Activated CD8-positive, alpha-beta memory T cell treated with anti-CD3 and anti-CD28 coated beads, Interleukin-2, amount 50 U/mL, for 4 hours (primary cell): ENCODE measurements at places on chromosomes 2 and 18.

DNA sequence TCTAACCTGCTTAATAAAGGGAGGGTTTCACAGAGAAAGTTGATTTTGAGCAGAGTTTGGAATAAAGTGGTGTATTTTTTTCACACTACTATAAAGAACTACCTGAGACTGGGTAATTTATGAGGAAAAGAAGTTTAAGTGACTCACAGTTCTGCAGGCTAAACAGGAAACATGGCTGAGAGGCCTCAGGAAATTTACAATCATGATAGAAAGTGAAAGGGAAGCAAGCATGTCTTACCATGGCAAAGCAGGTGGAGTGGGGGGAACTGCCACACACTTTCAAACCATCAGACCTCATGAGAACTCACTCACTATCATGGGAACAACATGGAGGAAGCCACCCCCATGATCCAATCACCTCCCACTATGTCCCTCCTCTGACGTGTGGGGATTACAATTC is 546.7 kb downstream of the EPHA4 start:
- no peak for DNase-seq

DNA sequence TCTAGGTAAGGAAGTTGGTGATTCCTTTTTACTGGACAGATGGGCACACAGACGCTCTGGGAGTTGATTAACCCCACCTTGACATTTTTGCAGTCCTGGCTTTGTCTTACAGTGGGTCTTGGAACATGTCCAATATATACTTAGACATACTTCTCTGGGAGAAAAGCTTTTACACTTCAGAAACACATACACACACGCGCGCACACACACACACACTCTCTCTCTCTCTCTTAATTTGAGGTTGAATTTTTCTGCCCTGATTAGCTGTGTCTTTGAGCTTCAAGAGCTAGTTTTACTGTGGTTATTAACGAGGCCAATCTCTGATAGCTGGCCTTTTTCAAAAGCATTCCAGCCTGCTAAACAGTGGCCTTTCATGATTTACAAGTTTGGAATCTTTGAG is 215.0 kb downstream of the MYCN start:
- DNase-seq, result no peak

DNA sequence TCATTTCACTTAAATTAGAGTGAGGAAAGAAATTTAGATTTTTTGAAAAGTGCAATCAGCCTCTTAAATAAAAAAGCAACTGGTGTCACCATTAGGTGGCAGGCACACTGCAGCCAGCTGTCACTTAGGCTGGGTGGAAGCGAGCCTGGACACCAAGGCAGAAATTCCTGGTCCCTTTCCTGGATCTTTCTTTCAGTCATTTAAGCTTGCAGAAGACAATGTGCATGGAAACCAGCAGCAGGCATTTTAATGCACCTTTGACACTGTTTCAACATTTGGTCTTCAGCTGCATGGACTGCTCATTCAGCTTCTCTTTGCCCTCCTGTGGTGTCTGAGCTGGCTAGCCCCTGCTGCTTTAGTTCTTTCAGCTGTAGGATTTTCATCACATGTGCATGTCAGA is 61.0 kb downstream of the AQP4 start:
- DNase-seq, result no peak

DNA sequence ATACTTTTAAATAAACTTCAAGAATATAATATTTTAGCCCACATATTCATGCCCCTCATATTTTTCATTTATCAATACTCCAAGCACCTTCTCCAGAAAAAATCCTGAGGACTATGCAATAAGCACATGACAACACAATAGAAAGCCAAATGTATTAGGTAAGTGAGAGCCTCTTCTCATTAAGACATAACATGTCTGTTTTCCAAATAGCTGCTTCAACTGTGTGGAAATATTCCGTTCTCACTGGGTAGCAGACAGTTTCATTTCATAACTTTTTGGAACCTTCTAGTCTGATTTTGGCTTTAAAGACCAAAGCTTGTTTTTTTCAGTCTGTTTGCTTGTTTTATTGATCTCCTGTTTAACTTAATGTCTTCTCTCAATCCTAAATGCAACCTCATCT is 137.8 kb downstream of the PIK3C3 start:
- no peak for DNase-seq

GRCh38 chr2:152421521-152422370 is 86.8 kb downstream of the FMNL2 start:
- no peak for DNase-seq

GRCh38 chr2:101047774-101048173 is 45.7 kb downstream of the RPL31 start:
- DNase-seq, result no peak

GRCh38 chr2:182666674-182667314 is 49.3 kb upstream of the DNAJC10 start:
- DNase-seq, result no peak

DNA sequence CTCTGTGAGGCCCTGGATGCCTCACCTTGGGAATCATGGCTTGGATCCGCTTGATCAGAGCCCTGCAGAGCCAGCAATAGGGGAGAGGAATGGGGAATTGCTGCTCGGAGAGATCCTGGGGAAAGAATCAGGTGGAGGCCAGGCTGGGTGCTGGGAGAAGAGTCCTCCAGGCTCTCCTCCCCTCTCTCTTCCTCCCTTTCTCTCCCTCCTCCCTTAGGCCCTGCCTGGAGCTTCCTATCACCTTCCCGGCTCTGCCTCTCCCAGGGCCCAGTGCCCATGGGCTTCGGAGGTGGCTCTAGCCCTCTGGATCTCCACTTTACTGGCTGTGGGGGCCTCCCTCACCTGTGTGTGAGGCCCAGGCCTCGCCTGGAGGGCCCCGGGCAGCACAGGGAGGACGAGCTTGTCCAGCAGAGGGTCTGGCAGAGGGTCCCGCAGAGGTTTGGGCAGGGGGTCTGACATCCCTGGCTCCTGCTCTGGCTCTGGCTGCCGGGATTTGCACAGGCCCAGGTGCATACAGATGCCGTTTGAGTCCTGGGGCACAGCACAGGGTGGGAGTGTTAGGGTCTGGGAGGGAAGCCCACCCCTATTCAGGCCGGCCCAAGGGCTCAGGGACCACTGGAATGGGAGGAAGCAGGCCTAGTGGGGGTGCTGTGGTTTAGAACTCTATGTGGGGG is 2.6 kb downstream of the SFTPB start:
- DNase-seq, result no peak

DNA sequence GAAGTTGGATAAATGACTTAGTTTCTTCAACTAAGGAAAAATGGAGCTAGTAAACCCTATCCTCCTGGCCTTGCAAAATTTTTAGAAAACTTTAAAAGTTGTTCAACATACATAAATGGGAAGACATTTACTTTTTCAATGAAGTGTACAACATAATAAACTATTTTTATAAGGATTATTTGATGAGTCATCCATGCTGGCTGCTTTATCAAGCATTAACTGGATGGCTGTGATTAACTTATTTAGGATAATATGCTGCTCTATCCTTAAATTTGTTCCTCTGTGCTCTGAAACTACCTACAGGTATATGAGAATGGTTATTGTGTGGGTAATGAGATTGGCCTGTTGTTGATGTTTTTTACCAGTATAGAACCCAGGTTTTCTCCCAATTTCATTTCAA is 21.3 kb downstream of the DYTN start:
- DNase-seq, result no peak

DNA sequence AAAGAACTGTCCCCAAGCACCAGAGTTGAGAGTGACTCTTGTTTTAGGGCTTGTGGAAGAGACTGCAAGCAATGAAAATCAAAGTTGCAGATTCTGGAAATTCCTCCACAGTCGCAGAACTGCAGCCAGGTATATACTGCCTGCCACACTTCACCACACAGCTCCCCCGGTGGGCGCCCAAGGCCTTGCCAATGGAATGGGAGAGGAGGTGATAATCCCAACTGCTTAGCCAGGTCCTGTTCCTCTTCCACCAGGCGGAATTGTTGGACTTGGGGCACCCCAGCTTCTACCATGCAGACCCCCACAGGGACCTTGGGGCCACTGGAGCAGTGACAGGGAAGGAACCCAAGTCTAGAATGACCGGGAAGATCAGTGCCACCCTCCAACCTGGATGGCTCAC is 4.8 kb upstream of the PDIA6 start:
- no peak for DNase-seq

DNA sequence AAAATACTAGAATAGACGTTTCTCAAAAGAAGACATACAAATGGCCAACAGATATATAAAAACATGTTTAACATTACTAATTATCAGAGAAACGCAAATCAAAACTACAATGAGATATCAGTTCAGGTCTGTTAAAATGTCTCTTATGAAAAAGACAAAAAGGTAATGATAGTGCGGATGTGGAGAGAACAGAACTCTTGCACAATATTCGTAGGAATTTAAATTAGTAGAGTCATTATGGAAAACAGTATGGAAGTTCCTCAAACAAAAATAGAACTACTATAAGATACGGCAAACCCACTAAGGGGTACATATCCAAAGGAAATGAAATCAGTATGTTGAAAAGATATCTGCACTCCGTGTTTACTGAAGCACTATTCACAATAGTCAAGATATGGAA is 167.5 kb upstream of the CWC22 start:
- DNase-seq, result no peak

DNA sequence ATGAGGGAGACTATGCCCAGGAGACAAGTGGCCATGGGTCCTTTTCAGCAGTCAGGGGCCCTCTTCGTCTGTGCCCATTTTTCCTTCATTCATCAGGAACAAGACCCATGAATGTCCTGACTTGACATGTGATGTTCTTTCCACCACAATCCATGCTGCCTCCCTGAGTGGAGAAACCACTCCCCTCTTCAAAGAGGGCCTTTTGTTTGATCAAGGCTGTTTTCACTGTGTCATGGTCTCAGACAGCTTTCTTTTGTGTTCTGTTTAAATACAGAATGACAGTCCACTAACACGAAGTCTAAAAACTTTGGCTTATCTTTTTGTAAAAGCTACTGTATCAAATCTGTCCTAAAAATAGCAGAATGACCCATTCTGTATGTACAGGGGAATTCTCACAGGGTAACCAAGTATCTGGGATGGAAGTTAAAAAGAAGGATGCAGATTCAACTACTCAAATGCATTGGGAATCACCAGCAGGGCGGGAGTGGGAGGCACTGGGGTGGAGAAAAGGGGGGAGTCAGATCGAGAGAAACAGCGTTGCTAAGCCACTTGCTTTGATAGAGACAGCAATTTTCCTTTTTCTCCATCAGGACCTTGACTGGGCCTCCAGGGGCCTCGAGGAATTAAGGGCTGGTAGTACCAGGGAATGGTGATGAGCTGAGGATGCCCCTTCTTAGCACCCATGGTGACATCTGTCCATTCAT is 13.9 kb downstream of the LRP2 start:
- DNase-seq, result no peak

DNA sequence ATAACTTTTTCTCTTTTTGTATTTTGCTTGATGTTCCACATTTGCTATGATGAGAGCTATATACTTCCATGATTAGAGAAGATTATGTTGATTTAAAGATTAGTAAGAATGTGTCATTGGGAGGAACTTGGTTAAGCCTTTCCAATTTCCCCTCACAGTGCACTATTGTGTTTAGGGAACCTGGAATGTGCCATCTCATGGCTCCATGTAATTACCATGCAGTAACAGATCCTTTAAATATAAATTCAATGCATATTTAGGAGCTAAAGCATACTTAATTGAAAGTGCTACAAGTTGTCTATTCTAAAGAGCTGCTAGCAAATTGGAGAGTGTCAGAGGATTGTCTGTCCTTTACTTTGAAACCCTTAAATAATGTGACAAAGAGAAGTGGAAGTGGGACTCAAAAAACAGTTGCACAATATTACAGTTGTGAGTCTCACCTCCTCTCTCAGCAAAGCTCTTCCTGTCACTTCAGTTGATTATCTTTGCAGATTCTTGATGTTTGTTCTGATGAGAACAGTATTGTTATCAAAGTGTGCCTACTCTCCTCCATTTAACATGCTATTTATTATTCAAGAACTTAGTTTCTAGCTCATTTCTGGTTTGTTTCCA is 1162.7 kb upstream of the ZEB2 start:
- no peak for DNase-seq

- no peak for DNase-seq
Observed at GRCh38 chr2:232666051-232666805, 30.9 kb upstream of the GIGYF2 start.

DNA sequence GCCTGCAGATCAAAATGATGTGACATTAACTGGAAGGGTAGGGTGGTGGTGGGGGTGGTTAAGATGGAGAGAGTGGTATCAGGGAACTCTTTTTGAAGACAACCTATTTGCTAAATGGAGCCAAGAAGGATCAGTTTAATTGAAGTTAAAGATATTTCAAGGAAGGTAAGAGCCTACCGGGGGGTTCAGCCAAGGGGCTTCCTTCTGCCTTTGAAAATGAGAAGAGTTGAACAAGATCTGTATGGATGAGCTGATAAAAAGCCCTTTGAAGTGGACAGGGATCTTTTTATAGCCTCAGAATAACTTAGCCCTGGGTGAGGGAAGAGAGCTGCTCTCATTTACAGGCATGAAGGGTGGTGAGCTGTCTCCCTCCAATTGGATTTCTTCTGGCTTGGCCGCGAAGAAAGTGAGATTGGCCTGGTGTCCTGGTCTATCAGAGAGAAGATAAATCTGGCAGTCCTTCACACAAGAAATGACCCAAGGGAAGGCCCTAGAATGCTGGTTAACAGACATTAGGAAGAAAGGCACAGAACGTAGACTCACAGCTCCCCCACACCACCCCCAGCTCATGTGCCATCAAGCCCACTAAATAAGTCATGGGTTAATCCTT is 439.8 kb downstream of the TNS1 start:
- no peak for DNase-seq

DNA sequence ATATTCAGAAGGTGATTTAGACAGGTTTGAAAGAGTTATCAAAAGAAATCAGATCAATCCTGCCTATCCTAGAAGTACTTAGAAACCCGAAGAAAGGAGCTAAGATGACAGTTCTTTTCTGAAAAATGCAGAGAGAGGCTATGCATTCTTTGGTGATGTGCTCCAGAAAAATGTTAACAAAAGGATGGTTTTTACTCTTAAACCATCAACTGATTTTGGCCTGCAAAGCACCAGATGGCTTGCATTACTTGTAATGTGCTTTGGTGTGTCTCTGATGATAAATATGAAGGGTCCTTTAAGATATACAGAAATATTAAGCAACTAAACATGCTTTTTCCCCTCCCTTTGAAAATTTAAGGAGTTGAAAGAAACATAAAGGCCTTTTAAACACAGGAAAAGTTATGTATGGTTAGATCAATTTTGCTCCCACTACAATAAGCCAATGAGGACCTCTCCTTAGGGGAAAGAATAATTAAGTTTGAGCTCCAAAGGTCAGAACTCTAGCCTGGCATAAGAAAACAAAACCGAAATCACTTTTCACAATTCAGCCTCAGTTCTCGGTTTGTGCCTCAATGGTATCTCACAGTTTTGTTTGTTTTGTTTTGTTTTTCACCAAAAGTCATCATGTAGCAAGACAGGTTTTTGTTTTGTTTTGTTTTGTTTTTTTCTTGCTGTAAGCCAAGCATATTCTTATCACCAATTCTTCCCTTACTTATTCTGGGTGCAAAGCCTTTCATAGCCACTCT is 302.4 kb upstream of the NT5C1B start:
- no peak for DNase-seq

- no peak for DNase-seq
Observed at GRCh38 chr2:61520261-61520660, 17.9 kb downstream of the XPO1 start.
